ENCODE measurements at places on chromosomes 6 and 20. TPM values are rescaled to one million over a fixed set of nuclear protein-coding genes. Genes with fewer than 3 reads are reported as not detected.

DNA sequence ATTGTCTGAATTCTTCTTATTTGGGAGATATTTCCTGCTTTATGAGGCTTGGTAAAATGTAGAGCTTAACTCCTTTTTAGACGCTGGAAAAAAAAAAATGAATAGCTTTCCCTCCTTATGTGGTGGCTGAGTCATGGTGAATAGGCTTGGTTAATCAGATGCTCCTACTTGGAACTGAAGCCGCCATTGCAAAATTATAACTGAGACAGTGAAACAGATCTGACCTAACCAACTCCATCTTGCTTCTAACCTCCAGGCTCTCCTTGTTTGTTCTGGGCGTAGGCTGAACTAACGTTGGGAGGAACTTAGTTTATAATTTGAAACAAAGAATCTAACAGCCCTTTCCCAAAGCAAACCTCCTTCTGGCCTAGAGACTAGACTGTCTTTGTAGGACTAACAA is 43.2 kb upstream of the PLCB4 start:
- no peak for DNase-seq

The DEFB129 gene
- total RNA-seq, result not detected

DNA sequence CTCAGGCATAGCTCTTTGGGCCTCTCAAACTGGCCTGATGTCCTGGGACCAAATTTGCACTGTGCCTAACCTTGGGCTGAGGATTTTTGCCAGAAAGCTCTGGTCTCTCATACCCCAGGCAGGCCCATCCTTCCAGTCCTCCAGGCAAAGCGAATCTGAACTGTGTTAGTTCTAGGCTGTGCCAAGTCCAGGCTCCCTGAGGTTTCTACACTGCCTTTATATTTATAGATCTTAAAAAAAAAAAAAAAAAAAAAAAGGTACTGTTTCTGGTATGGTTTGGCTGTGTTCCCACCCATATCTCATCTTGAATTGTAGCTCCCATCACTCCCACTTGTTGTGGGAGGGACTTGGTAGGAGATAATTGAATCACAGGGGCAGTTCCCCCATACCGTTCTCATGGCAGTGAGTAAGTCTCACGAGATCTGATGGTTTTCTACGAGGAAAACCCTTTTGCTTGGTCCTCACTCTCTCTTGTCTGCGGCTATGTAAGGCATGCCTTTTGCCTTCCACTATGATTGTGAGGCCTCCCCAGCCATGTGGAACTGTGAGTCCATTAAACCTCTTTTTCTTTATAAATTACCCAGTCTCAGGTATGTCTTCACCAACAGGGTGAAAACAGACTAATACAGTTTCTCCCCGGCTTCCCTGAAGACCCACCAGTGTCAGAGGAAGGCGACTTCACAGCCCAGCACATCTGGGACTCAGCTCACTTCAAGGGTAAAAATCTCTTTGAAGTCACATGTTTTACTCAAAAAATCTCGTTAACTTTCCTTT is 39.0 kb upstream of the TBXT start:
- no peak for DNase-seq

The PEX3 gene
- 27.6 TPM for total RNA-seq

The KHDRBS2 gene
- 38.5 TPM for total RNA-seq

DNA sequence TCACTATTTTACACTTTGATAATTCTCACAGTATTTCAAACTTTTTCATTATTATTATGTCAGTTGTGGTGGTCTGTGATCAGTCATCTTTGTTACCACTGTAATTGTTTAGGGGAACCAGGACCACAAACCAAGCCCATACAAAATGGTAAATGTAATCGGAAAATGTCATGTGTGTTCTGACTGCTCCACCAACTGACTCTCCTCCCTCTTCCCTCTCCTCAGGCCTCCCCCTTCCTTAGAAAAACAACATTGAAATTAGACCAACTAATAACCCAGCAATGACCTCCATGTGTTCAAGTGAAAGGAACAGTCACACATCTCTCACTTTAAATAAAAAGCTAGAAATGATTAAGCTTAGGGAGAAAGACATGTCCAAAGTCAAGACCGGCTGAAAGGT is 63.8 kb downstream of the GMDS start:
- DNase-seq, result no peak

The APCDD1L gene
- not detected for total RNA-seq

GRCh38 chr6:54098450-54099044 is 12.7 kb upstream of the MLIP start:
- no peak for DNase-seq

The OR2B2 gene
- total RNA-seq, result not detected

The TMEM170B gene
- total RNA-seq, result 30.5 TPM

DNA sequence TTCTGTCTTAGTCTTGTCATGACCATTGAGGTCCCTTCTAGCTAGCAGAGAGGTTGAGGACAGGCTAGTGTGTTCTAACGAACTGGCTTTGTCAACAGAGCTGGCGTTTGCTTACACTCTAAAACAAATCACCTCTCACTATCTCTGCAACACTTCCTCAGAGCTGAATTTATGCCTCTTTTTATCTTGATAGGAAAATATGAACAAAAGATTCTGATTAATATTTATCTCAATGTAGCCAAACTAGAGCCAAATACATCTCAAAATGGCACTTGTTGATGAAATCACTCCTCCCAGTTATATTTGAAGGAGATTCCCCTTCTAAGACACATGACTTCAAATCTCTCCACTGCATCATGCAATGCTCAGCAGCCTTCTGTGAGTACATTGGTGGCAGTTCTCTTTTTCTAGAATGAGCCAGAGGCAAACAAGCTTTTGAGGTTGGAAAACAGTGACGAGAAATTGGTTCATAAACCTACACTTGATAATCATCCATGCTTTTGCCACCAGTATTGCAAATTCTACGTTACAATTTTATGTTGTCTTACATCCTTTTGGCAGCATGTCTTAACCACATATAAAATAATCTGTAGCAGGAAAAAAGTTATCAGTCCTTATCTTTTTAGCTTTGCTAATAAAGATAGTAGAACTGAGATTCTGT is 615.7 kb upstream of the CITED2 start:
- no peak for DNase-seq

- DNase-seq, result no peak
Measured at GRCh38 chr6:43386492-43386891, 17.0 kb upstream of the ZNF318 start.

The STMND1 gene
- not detected for total RNA-seq

GRCh38 chr6:163207431-163208383 is 206.8 kb upstream of the QKI start:
- DNase-seq, result no peak

DNA sequence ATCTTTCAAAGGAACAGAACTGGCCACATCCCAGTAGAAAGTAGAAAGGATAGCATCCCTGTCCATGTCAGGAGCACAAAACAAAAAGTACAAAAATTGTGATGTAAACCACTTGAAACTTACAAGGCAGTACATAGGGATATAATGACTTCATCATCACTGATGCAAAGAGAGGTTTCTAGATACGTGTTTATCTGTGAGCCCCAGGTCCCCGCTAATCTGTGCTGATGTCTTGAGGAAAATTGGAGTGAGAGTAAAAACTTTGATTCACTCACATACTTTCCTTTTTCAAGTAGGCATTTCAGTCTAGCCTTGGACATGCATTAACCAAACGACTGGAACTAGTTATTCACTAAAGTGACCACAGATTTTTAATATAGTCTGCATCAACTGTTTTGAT is 216.7 kb upstream of the QKI start:
- no peak for DNase-seq

- DNase-seq, result no peak
Measured at GRCh38 chr6:33053230-33053629, 20.2 kb downstream of the HLA-DPA1 start.

GRCh38 chr6:43766500-43766853 is 3.5 kb upstream of the VEGFA start:
- no peak for DNase-seq

The GTSF1L gene
- total RNA-seq, result not detected

The GINS1 gene
- total RNA-seq, result 4.0 TPM

Data from dorsolateral prefrontal cortex (tissue), 122 donors.